Renal pelvis (tissue), 12 donors: ENCODE measurements at places on chromosomes 16 and 17. TPM values are rescaled to one million over a fixed set of nuclear protein-coding genes. Genes with fewer than 3 reads are reported as not detected.

- DNase-seq: no peak
Measured at GRCh38 chr17:74922694-74923537, at the start of gene USH1G. Gene USH1G (minus strand): TSS chr17:74923255. CDS start chr17:74923073, 182 bp downstream.

- no peak for DNase-seq
Measured at GRCh38 chr16:75477680-75478473, 13.4 kb upstream of the TMEM170A start.

- DNase-seq: no peak
Measured at GRCh38 chr16:25066426-25066746, 45.2 kb upstream of the LCMT1 start.

- no peak for DNase-seq
Measured at GRCh38 chr16:56068314-56068713, 123.0 kb upstream of the GNAO1 start.

The GUCY2D gene
- polyA plus RNA-seq: 0.87 TPM

The KRT17 gene
- 1.6 TPM for polyA plus RNA-seq
